Right cardiac atrium (tissue), 5 donors: ENCODE measurements at places on chromosomes 7 and 10. TPM values are rescaled to one million over a fixed set of nuclear protein-coding genes. Genes with fewer than 3 reads are reported as not detected.
A peak's percentile ranks its signal among the peaks of the same experiment; 100 is the strongest.

The MRPS17 gene
- 18.1 TPM for total RNA-seq

- DNase-seq, result no peak
These were observed 995.2 kb downstream of the ANKRD7 start for GRCh38 chr7:119219663-119220062.

GRCh38 chr7:33261585-33261984, 132.2 kb downstream of the BBS9 start:
- DNase-seq, result no peak

DNA sequence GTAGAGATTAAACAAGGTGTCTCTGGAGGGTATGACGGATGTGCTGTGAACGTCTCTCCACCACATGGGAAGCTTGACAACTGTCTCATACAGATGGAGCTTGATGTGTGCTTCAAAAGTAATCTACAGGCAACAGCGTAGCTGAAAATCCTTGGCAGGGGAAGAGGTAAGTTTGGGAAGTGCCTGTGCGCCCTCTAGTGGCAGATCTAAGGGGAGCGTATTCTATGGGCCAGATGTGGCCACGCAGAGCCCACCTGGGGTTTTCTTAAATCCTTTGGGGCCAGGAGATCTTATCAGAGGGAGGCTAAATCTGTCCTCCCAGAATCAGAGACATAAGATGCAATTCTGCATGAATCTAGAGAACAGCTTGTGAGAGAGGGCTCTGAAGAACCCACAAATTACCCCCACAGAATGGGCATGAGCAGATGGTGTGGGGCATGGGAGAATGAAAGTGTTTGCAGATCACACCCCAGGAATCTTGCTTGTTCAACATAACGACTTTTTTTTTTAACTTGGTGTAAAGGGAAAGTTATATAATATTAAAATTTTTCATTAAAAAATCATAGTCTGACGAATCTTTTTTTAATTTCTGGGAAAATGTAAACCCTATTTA, 91.2 kb upstream of the MPP7 start:
- DNase-seq, result peak; percentile 78

- DNase-seq, result no peak
These were observed 81.9 kb downstream of the CREM start for GRCh38 chr10:35208536-35208935.

DNA sequence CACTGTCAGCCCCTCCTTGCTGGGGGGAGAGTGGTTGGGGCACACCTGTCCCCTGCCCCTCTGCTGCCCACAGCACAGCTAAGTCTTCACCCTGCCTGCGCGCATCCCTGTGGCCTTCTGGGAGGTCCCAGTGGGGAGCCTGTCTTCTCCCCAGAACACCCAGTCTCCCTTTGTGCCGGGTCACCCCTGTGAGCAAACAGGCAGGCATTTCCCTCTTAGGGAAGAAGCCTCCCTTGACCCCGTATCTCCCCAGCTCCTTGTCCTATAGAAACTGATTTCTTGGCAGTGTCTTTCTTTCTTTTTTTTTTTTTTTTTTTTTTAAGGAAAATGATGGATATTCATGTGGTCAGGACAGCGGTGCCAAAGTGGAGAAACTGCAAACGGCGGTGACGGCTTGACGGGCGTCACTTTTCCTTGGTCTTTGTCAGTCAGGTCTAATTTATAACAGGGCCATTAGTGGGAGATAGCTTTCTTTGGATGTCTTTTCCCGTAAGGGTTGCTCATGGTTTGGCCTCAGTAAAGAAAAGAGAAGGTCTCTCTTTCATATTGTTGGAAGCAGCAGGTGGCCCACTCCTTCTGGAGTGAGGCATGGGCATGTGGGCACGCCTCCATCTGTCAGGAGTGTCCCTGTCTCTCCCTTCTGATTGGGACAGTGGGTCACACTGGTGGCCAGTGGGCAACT, 115.3 kb downstream of the NKX6-2 start:
- no peak for DNase-seq
